ENCODE measurements at places on chromosomes 7 and 10.

DNA sequence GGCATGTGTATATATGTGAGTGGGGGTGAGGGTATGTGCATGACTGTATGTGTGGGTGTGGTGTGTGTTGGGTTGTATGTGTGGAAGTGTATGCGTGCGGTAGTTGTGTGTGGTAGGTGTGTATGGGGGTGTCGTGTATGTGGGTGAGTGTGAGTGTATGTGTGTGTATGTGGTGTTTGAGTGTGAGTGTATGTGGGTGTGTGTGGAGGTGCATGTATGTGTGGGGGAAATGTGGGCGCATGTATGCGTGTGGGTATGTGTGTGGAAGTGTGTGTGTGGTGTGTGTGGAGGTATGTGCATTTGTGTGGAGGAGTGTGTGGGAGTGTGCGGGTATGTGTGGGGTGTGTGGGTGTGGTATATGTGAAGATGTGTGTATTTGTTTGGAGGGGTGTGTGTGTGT is 269.5 kb downstream of the GPR158 start:
- no peak for DNase-seq

DNA sequence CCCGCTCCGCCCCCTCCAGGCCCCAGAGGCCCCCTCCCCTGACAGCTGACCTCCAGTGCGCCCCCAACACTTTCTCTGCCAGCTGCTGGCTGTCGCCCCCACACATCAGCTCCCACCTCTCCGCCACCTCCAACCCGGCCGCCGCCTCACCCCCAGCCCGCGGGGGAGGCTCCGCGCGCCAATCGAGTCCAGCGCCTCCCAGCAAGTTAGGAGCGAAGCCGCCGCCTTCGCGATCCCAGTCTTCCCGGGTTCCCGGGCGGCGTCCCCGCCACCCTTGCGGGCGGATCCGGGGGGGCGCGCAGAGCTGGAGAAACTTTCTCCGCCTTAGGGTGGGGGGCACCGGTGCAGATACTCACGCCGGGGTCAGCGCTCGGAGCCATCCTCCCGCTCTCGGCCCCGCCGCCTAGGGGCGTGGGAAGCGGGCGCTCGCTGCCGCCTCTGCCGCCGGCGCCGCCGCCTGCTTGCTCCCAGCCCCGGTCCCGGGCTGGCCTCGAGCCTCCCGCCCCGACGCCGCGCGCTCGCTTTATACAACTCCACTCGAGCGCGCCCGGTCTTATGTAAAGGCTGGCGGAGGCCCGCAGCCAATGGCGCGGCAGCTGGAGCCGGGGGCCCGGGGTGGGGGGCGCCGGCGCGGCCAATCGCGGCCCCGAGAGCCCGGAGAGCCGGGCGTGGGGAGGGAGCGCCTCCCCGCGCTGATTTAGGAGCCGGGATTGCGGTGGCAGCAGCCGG is at the start of gene CRTAC1:
Gene CRTAC1, minus strand, starts transcription at position 529 of the 729 bp plus-strand sequence. Its CDS starts 149 bp downstream, at position 380.
- no peak for DNase-seq

GRCh38 chr7:156423876-156424275 is 216.7 kb upstream of the RNF32 start:
- DNase-seq, result no peak

DNA sequence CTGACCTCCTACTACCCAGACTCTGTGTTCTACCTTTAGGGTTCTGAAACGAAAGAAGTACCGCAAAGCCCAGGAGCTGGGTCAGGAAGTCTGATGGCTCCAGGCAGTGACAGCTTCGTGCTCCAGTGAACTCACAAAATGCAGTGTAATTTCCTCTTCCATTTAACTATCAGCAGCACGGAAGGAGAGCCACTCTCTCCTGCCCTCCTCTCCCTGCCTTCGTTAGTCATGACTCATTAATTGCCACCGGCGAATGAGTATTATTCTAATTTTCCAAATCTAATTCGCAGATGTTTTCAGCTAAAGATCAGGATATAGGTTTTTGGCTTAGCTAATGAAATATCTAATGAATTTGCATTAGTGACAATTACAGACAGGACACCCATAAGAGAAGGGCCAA is 1262.0 kb downstream of the TYW1 start:
- no peak for DNase-seq

GRCh38 chr7:229184-229964 is 37.0 kb downstream of the FAM20C start:
- no peak for DNase-seq

All from stimulated activated CD4-positive, alpha-beta T cell treated with anti-CD3 and anti-CD28 coated beads, Interleukin-15, amount 100 ng/mL, for 1 hour (primary cell).